Epithelial cell of proximal tubule (primary cell): ENCODE measurements at places on chromosomes 1 and 21.

- DNase-seq: no peak
These were observed 34.9 kb downstream of the SYF2 start for GRCh38 chr1:25197235-25197975.

DNA sequence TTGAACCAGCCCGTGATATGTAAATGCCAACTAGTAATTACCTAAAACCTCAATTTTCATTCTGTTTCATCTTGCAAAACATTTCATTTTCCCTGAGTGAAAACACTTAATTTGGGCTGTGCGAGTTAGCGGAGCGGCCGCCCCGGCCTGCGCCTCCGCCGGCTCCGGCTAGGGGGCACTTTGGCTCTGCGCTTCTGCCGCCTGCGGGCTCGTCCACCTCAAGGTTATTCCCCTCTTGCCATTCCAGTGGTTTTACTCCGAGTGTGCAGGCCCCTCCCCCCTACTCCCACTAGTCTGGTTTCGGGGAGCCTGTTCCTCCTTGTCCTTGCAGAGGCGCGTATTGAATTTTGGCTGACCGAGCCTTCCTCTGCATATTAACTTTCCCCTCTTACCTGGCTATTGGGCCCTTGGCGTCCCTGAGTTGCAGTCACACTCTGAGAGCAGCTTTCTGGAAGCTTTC is 55.6 kb downstream of the PEX14 start:
- no peak for DNase-seq

DNA sequence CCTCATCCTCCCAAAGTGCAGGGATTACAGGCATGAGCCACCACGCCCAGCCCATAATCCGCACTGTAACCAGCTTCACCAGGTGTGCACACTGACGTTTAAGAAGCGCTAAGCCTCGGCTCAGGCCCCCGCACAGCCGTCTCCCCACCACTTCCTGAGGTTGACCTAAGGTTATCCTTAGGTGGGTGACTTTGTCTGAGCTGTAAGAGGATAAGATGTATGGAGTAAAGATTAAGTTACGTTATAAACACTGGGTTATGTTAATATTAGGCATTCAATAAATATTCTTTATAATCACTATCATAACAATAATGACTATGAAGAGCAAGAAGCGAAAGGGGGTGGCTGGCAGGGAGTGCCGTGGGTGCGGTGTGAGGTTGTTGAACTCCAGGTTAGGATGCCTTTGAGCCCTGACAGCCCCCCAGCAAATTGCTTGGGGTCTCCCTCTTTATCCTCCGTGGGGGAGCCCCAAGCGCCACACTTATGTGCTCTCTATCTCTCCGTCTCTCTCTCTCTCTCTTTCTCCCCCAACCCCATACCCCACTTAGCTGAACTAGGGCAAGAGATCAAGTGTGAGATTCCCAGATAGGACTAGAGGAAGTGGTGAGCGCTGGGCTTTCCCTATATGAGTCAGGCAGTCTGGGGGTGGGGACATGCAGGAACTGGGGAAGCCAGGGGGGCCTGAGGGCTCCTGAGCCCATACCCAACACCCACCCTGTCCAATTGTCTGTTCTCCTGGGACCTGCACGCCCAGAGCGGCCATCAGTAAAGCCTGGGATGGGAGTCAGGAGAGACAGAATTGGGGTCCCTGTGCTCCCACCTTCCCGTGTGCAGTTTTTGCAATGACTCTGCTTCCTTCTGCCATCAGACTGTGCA is 7.6 kb downstream of the EFHD2 start:
- no peak for DNase-seq

GRCh38 chr1:245036102-245036501 is 118.7 kb upstream of the KIF26B start:
- no peak for DNase-seq

DNA sequence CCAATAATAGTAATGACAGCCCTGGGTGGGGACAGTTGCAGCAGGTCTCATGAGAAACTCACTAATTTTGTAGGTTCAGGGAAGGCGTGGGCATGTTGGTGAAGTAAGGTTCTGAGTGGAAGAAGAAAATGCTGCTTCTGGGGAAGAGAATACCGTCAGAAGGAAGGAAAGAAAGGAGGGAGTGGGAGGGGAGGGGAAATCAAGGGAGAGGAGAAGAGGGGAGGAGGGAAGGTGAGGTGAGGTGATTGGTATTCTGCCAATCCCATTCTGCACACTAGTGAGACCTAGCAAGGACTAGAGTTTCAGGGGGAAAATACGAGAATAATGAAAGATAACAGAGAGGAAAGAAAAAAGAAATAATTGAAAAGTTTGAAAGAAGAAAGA is 32.4 kb upstream of the MGST3 start:
- DNase-seq: no peak

DNA sequence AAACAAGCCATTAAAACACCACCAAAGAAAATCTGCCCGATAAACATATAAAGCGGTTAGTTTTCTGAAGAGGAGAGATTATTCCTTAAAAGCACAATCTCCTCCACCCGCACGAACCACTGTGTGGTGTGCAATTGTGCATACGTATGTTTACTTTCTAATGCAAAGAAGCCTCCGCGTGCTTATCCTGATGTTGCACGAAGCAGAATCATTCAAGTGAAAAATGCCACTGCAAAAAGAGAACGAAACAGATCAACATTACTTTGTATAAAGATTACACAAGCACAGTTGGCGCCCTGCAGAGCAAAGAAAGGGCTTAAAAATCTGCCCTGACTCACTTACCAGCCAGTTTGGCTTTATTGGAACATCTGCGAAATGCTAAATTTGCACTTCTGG is 166.8 kb downstream of the ZNF281 start:
- no peak for DNase-seq

GRCh38 chr1:234536741-234537140 is 57.8 kb upstream of the TARBP1 start:
- DNase-seq: no peak
